ENCODE measurements at places on chromosomes 5 and 9.

DNA sequence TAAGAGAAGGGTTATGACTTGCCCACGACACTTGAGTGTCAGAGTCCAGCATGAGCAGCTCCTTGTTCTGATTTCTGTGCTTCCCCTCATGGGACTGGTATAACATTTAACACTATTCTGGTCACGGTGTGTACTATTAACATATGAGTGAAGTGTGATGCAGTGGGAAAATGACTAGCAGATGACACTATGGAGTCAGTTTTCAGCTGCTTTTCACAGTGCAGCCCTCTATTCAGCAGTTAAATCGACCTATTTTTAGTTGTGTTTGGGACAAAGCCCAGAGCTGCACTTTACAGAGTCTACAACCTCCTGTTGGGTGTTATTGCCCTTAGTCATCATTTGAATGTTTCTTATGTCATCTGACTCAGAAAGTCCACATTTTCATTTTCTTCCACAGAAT lies 59.1 kb downstream of the CHSY3 start:
- no peak for DNase-seq

DNA sequence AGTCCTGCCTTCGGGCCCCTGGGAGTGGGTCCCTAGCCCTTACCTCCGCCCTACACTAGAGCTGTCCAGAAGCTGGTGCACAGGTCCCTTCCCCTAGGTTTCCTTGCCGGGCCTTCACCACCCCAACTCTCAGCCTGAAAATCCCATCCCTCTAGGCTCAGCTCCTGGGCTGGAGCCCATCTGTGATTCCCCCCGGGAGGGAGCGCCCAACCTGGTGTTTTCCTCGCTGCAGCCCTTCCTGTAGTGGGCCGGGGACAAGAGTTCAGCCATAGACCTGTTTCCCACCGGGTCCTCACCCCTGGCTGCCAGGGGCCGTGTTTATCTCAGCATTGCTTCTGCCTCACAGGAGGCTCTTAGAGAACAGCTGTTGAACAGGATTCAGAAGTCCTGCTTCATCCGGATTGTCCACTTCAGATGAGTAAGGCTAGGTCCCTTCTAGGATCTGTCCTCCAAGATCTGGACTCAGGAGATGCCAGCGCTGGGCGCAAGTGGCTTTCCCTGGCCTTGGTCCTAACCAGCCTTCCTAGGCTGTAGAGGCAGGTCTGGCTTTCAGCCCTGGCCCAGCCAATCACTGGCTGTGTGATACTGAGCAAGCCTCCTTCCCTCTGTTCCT lies 965 bp downstream of the GLIPR2 start:
- no peak for DNase-seq

GRCh38 chr9:20805766-20806165 lies 121.7 kb downstream of the FOCAD start:
- peak; percentile 52 for DNase-seq

- DNase-seq: no peak
Observed at GRCh38 chr5:73370640-73371583, 77.7 kb downstream of the FOXD1 start.

GRCh38 chr5:100430268-100431195 lies 104.6 kb upstream of the FAM174A start:
- peak; percentile 11 for DNase-seq

DNA sequence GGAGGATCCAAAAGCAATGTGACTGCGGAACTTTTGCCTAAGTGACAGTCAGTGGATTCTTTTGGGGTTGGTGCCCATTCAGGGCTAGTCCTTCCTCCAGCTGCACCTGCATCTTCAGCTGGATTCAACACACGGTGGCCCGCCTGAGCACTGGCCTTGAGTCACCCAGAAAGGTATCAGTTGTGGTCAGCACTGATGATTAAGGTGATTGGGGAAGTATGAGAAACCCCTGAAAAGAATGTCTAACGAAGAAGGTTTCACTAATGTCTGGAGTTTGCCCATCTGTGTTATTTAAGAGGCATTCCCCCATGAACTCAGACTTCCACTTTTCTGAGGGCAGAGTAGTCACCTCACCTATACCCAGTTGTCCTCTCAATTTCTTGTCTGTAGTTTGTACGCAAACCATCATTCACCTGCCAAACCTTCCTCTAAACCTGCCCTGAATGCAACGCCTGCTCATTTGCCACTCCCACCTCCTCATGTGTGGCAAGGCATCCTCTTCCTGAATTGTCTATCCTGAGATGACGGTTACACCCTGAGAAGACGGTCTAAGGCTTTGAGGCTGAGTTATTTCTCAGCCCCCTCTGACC lies 27.2 kb downstream of the CSF2 start:
- DNase-seq: no peak

GRCh38 chr9:122387536-122387935 lies 16.7 kb downstream of the PTGS1 start:
- DNase-seq: no peak

Data from putamen (tissue), 1 donor.